ENCODE measurements at places on chromosomes 7 and 10.

DNA sequence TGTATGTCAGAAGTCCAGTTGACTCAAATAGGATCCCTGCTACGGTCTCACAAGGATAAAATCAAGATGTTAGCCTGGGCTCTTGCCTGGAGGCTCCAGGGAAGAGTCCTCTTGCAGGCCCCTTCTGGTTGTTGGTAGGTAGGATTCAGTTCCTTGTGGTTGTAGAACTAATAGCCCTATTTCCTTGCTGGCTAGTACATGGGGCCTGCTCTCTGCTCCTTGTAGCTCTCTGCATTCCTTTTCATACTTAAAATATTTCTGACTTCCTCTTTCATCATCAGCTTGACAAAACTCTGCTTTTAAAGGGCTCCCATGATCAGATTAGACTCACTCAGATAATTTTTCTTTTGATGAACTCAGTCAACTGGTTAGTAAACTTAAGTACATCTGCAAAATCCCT, 756.7 kb downstream of the GATA3 start:
- DNase-seq, result no peak

- DNase-seq, result no peak
Measured at GRCh38 chr7:5214641-5215040, 24.6 kb downstream of the WIPI2 start.

GRCh38 chr10:25678220-25678619, 255.8 kb upstream of the MYO3A start:
- DNase-seq, result no peak

GRCh38 chr10:42879380-42880254, 97.0 kb downstream of the BMS1 start:
- no peak for DNase-seq

- no peak for DNase-seq
Measured at GRCh38 chr10:49008091-49008490, 68.5 kb upstream of the LRRC18 start.

DNA sequence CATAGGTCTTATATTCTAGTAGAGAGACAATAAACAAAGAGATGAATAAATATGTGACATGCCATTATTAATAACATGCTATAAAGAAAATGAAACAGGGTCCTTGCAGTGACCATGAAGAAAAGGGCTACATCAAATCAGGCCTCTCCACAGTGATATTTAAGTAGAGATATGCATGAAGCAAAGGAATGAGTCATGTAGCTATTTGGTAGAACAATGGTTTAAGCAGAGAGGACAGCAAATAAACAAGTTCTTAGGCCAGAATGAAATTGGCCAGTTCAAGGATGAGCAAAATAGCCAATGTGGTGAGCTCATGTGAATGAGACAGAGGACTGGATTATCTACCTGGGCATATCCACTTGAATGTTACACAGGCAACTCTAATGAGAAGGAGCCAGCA, 172.2 kb upstream of the FERD3L start:
- no peak for DNase-seq

DNA sequence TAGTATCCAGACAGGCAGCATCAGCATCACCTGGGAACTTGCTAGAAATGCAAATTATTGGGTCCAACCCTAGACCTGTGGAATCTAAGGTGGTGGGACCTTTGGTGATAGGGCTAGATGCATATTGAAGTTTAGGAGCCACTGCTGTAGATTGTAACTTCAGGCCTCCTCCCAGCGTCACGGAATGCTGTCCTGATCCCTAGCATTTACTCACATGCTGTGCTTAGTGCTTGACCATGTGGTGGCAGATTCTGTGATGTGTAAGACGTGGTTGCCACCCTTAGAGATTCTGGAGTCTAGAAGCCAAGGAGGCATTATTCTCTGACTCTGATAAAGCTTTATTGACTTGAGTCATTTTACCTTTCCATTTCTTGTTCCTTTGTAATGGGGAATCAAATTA, 13.5 kb downstream of the AHR start:
- DNase-seq, result no peak

- peak; percentile 44 for DNase-seq
Measured at GRCh38 chr10:97701438-97702069, 12.0 kb upstream of the MARVELD1 start.

DNA sequence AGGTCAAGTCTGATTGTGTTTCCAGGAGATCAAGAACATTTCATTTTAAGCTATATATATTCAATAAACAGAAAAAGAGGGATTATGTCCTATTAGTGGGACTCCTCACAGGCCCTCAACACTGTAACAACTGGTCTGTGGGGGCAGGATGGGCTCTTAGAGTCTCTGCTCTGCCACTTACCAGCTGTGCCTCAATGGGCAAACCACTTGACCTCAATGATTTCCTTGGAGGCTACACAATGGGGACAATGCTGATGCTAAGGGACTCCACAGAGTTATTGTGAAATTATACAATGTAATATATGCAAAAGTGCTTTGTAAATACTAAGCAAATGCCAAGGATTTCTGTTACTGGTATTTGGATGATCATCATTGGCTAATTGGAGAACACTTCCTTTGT, 33.2 kb upstream of the MXI1 start:
- DNase-seq, result no peak

GRCh38 chr7:107652642-107653041, 8.0 kb upstream of the SLC26A4 start:
- no peak for DNase-seq

DNA sequence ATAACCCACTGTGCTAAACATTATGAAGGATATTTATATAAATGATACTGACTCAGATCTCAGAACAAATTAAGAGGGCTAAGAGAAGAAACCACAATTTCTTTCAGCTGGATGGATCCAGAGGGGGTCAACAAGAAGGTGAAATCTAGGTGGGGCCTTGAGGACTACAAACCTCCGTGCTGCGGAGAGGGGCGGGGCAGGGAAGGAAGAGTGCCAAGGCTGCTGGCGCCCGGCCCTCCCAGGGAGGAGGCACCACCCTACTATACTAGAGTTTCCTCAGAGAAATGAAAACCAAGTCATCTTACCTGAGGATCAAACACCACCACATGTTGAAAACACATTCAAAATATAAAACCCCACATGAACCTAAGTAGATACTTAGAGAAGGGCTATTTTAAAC, 29.3 kb upstream of the CRYGN start:
- DNase-seq, result no peak

GRCh38 chr10:14803827-14804226, 29.1 kb upstream of the FAM107B start:
- no peak for DNase-seq

DNA sequence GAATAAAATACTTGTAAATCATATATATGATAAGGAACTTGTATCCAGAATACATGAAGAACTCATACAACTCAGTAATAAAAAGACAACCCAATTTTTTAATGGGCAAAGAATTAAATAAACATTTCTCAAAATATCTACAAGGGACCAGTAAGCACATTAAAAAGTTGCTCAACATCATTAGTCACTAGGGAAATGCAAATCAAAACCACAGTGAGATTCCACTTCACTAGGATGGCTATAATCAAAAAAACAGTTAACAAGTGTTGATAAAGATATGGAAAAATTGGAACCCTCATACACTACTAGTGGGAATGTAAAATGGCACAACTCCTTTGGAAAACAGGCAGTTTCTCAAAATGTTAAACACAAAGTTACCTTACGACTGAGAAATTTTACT, 40.3 kb upstream of the YAE1 start:
- no peak for DNase-seq

DNA sequence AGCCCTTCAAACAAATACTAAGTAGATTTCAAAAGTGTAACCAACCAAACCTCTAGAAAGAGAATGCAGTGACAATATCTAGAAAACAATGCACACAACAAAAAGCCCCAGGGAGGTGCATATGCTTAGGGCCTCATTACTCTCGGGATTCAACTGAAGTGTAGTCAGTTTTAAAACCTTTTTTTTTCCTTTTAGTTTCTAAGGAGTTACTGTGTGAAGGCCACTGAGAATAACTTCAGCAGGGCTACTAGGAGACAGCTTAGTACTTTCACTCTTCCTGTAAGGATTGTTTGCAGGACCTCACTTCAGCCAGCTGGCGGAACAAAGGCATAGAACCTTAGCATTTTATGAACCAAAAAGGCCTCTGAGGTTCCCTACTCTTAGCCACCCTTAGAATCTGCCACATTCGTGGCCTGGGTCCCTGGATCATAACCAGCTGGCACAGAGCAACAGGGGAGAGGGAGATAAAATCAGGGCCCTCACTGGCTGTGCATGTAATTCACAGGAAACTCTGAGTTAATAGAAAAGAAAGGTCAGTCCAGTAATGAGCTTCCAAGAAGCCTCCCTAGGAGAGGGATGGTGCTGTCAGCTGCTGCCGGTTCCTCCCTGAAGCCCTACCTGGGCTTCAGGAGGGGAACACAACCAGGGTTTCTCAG, 3.6 kb downstream of the VOPP1 start:
- DNase-seq, result no peak

DNA sequence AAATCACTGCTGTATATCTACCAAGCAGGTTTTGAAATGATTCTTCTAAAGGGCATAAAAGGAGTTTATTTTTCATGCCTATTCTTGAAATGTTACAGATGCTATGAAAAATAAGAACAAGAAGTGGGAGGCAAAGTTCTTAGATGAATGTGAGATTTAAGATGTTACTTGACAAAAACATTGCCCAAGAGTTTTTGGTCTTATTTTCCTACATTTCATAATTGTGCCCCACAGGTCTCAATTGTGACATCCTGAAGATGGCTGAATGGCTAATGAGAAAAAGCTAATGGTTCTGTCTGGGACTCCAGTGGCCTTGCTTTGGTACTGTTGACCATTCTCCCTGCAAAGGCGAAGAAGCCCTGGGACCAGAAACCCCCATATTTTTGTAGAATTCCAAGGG, 43.0 kb upstream of the IFRD1 start:
- no peak for DNase-seq

DNA sequence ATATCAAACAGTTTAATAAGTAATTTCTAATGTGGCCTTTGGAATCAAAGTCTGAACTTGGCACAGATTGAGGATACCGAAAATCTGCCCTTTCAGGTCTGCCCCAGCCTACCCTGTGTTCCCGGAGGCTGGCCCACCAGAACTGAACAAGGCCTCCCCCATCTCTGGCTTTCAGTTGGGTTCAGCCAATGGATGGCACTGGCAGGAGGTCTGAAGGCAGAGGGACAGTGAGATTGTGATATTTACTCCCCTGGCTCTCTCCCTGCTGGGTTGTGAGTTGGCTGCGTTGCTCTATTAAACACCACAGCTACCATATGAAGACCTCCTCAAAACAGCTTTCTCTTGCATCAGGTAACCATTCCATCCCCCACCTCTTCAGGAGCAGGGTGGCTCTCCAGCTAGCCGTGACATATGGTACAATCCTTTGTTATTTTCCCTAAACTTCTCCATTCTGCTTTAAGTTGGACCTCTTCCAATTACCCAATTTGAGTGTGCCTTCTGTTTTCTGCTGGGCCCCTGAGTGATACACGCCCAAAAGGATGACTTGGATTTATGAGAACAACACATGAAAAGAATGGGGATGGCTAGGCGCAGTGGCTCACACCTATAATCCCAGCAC, 28.1 kb downstream of the DNMBP start:
- DNase-seq, result no peak

DNA sequence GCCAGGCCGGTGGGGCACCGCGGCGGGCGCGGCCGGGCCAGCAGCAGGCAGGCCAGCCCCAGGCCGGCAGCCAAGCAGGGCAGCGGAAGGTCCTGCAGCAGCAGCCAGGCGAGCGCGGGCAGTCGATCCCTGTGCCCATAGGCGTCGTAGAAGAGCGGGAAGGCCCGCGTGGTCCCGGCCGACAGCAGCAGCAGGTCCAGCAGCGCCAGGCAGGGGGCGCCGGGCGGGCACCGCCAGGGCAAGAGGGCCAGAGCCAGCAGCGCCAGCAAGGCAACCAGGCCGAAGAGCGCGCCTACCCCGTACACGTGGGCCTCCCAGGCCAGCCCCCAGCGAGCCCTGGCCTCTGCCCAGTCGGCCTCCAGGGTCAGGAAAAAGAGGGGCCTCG, 8.4 kb upstream of the RBM28 start:
- no peak for DNase-seq

DNA sequence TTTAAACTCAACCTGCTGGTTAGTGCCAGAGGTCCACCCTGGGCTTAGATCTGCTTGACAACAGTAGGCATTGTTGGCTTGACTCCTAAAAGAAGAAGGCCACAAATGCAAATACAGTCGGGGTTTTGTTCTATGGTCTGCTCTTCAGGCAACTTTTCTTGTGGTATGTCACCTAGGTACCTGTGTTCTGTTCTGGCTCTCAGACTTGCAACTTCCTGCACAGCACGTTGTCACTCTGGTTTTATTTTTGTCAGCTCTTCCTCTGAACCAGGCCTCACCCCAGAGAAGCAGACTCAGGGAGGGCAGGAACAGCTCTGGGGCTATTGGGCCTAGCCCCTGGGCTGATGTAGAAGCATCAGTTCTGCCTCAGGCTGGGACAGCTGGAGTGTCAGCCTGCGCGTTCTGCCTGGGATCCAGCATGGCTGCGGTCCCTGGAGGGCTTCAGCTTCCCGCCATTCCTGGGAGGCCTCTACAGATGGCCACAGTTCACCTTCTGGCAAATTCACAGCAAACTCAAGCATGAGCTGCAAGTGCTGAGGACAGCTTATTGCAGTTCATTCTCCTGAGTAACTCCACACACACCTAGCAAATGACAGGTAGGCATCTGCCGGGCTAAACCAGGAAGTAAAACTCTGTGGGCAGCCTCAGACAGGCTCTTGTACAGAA, 11.0 kb upstream of the PDCD4 start:
- peak; percentile 78 for DNase-seq

DNA sequence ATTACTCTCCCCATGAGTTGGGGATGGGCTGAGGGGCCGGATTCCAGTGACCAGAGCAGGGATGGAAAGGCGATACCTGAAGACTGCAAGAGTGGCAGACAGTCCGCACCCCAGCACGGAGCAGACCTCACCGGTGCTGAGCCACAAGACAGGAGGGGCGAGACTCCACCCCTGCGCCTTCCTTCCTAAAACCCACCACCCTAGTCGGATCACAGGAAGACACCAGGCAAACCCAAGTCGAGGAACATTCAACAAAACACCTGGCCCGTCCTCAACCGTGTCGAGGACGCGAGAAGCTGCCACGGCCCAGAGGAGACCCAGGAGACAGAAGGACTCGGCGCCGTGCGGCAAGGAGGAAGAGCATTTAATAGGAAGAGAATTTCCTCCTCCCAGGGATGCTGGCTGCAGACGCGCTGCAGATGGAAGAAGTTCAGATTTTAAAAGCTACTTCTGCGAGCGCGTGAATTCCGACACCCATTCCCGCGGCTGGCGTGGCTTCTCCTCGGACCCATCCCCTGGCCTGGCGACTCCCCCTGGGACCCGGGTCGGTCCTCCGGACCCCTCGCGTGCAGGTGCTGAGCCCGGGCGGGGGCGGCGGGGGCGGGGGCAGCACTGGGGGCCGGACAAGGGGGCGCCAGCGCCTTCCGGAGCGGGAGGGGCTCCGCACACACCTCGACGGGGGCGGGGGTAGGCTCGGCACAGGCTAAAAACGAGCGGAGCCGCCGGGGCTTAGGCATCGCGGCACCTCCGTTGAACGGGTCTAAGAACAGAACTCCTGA, 563 bp upstream of the UTF1 start:
- DNase-seq, result no peak

GRCh38 chr7:74479961-74480829, 26.5 kb downstream of the GTF2IRD1 start:
- peak; percentile 95 for DNase-seq

- DNase-seq, result no peak
Measured at GRCh38 chr10:92538231-92538958, 35.5 kb downstream of the IDE start.

All from lower leg skin (tissue), 4 donors.